Cortex of kidney (tissue), 1 donor: ENCODE measurements at places on chromosomes 6 and 20.

GRCh38 chr6:169589293-169589692, 112.5 kb downstream of the WDR27 start:
- no peak for DNase-seq

DNA sequence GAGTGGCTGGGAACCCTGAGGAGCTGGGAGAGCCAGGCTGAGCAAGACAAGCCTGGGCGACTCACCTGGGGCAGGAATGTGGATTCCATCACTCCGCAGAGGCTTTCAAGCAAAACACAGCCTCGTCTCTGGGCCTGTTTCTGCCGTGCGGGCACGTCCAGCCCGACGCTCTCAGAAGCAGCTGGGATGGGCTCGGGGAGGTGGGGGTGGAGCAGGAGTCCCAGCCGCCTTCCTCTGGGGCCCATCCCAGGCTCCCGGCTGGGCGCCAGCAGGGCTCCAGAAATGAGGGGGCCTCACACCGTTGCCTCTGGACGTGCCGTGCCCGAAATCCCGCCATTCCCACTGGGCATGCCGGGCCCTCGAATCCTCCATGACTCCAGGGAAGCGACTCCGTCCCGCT, 8.7 kb upstream of the RPS21 start:
- no peak for DNase-seq

GRCh38 chr20:6026051-6026450, 27.8 kb downstream of the LRRN4 start:
- no peak for DNase-seq

DNA sequence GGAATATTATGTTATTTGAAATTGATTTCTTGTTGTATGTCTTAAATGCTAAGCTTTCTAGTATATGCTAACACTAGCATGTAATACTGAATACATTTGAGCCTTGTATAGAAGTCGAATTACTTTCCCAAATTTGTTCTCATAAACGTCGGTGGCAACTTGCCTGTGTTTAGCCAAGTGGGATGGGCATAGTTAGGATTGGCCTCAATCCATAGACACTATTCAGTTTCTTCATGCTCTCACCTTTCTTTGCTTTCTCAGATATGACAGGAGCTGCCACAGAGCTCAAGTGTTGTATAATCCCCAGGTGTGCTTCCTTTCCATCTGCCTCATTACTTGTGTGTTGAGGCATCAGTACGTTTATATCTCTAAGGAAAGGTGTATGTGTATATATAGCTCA, 19.3 kb downstream of the ZNF334 start:
- DNase-seq, result no peak

DNA sequence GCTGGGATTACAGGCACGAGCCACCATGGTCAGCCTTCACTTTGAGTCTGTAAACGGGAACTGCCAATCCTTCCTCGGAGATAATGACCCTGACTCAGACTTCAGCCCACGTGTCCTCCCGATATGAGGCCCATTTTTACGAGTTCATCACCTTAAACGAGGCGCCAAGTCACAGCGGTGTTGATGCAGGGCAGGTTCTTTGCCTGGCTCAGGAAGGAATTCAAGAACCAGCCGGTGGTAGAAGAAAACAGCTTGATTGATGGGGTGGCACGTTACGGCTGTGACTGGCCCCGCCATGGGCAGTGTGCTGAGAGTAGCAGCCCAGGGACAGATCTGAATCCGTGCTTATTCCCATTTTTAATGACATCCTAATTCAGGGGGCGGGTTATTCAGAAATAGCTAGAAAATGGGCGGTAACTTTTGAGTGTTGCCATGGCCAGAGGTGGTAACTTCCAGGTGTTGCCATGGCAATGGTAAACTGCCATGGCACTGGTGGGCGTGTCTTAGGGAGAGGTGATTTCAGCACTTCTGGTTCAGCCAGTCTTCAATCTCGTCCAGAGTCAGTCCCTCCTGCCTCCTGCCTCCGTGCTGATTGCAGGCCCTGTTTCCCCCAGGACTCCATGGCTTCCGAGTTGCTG, 9.1 kb upstream of the MAP1LC3A start:
- no peak for DNase-seq

- no peak for DNase-seq
Measured at GRCh38 chr20:56420028-56420427, 8.0 kb downstream of the CASS4 start.

DNA sequence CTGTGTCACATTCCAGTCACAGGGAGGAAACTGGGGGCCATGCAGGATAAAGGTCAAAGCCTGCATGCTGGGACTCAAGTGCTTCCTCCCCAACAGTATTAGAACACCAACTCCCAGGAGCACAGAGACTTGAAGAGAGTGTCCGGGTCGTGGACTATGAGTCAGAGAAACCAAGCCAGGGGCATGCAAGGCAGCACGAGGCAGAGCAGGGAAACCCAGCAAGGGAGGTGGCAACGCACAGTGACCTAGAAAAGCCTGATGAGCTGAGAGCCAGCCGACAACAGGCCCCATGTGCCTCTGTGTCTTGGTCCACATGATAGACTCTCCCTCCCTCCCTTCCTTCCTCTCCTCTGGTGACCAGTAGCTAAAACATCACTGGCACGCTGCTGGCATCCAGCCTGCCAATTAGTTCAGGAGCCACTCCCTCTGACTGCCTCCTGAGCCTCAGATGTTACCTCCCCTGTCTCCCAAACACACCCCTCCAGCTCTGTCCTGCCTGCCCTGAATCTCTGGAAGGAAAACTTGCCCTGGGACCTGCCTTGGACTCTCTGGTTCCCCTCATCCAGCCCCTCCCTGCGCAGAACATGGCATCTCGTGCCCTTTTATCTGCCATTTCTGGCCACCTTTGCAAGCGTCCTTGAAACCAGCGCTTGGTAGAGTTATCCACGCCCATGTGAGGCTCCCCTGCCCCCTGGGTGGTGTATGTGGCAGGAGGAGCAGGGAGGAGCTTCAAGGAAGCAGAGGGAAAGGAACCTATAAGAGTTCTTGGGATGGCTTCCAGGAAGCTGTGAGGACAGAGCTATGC, 16.2 kb upstream of the RNF39 start:
- DNase-seq, result no peak

DNA sequence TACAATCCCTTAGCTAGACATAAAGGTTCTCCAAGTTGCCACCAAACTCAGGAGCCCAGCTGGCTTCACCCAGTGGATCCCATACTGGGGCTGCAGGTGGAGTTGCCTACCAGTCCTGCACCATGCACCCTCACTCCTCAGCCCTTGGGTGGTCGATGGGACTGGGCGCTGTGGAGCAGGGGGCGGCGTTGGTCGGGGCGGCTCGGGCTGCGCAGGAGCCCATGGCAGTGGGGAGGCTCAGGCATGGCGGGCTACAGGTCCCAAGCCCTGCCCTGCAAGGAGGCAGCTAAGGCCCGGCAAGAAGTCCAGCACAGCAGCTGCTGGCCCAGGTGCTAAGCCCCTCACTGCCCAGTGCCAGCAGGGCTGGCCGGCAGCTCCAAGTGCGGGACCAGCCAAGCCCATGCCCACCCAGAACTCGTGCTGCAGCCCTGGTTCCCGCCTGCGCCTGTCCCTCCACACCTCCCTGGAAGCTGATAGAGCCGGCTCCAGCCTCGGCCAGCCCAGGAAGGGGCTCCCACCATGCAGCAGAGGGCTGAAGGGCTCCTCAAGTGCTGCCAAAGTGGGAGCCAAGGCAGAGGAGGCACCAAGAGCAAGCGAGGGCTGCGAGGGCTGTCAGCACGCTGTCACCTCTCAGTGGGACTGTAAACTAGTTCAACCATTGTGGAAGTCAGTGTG, 912.1 kb downstream of the PHF3 start:
- DNase-seq, result no peak

GRCh38 chr6:82607998-82608725, 244.5 kb downstream of the TPBG start:
- DNase-seq, result no peak

DNA sequence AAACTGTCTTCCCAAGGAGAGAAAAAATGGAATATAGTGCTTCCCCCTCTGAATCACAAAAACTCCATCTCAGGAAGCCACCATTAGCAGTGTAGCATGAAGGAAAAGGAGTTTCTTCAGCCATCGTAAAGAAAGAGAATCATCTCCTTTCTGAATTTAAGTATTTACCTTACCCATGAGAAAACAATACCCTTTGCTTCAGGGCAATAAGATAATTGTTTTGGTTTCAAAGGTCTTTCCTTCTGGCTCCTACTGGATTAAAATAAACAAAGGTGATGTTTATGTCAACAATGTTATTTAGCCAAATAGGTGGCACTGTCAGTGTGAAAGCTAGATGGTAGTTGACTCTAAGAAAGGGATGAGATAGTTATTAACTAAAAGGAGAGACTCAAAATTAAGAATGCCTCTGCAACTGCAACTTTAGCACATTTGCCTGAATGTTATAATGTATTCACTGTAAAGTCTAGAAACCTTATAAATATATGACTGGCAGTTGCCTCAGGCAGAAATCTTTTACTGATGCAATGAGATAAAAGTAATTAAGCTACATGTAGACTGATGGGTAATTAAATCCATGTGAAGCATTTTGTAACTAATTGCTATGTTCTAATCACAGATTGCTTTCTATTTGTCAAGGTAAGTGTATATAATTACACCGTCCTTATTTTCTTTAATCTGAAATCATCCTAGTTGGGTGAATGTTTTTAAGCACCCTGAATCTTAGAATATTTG, 399.0 kb downstream of the CDKAL1 start:
- no peak for DNase-seq

- no peak for DNase-seq
Measured at GRCh38 chr6:85113934-85114580, 335.8 kb upstream of the NT5E start.

- no peak for DNase-seq
Measured at GRCh38 chr6:22699151-22699550, 129.8 kb downstream of the HDGFL1 start.

GRCh38 chr6:157561929-157562810, 181.2 kb downstream of the ZDHHC14 start:
- DNase-seq, result no peak
